ENCODE measurements at places on chromosomes 1 and 21.

GRCh38 chr1:7420098-7420445, 351.0 kb upstream of the VAMP3 start:
- DNase-seq = no peak

- DNase-seq = no peak
Measured at GRCh38 chr1:86396498-86396890, 371 bp upstream of the ODF2L start.

DNA sequence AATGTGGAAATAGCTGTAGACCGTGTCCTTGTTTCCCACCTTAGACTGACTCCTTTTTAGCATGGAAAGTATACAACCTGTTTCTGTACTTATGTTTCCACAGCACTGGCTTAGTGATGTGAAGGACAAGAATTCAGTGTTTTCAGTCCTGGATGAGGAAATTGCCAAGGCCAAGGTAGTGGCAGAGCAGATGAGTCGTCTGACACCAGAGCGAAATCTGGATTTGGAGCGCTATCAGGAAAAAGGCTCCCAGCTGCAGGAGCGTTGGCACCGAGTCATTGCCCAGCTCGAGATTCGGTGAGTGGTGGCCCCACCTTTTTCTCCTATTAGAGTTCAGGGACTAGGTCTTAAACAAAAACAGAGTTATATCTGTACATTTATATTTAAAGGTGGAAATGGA, 112.6 kb downstream of the MACF1 start:
- DNase-seq = no peak

DNA sequence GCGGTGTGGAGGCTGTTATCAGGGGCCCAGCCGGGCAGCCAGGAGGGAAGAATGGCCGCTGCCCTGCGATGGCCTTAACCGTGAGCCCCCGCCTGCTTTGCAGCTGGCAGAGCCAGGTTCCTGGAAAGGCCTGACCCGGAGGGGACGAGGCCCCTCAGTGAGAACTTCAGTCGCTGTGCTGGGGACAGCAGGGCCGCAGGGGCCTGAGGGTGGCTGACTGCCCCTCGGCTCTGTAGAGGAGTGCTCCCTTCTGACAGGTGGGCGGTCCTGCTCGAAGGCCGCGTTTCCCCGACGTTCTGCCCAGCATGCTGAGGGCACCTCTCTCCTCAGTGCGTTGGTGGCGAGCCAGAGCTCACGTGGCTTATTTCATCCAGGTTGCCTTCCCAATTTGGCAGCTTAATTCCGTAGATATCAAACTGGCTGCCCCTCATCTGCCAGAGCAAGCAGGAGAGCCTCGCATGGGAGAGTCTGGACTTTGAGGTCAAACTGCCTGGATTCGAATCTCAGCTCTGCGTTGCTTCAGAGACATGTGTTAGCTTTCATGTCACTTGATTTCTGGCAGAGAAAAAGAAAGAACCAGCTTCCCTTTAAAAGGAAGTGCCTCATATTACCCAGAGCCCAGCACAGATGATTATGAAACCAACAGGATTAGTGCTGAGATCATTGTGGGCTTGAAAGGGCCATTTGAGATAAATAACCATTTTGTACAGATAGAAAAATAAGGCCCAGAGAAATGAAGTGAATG, 239.8 kb downstream of the SDCCAG8 start:
- no peak for DNase-seq

GRCh38 chr21:15797577-15798363, 68.0 kb downstream of the USP25 start:
- no peak for DNase-seq

DNA sequence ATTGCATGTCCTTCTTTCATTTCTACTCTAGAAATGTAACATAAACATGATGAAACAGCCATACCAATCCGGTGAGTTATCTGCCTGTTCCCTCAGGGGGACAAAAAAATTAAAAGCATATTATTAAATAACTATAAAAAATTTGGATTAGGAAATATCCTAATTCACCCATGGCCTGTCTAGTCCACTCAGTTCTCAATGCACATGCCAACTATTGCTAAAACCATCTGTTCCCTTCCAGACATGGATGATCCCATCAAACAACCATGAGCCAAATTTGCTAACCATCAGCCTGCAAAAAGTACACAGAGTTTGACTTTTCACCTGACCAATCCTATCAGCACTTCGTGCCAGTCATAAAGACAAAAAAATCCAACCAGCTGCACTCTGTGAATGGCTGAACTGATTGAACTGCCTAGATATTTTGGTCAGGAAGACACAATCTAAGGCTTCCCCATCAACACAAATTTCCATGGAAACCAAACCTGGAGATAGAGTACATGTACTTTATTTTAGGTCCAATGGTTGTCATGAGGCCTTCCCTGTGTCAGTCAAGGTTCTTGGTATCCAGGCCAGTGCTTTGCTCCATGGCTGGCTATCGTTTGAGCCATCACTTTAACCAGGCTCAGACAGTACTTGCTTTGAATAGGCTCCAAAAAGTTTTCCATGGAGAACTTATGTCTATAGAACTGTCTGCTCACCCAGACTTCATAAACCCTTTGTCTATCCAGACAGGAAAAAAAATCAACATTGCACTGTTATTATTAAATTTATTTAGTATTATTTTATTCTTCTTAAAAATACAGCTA, 570.8 kb downstream of the LTN1 start:
- DNase-seq = no peak

- no peak for DNase-seq
Measured at GRCh38 chr1:8104278-8105236, 78.4 kb upstream of the ERRFI1 start.

DNA sequence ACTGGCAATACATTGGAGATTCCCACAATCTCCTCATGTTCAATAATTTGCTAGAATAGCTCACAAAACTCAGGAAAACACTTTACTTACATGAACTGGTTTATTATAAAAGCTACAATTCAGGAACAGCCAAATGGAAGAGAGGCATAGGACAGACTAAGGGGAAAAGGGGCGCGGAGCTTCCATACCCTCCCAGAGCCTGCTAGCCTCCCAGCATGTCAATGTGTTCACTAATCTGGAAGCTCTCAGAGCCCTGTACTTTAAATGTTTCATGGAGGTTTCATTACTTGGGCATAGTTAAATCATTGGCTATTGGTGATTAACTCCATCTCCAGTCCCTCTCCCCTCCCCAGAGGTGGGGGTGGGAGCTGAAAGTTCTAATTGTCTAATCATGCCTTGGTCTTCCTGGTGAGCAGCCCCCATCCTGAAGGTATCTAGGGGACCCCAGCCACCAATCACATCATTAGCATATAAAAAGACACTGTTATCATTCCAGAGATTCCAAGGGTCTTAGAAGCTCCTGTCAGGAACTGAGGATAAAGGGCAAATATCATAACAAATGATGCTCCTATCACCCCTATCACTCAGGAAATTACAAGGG, 10.9 kb upstream of the DMRTB1 start:
- DNase-seq = no peak

DNA sequence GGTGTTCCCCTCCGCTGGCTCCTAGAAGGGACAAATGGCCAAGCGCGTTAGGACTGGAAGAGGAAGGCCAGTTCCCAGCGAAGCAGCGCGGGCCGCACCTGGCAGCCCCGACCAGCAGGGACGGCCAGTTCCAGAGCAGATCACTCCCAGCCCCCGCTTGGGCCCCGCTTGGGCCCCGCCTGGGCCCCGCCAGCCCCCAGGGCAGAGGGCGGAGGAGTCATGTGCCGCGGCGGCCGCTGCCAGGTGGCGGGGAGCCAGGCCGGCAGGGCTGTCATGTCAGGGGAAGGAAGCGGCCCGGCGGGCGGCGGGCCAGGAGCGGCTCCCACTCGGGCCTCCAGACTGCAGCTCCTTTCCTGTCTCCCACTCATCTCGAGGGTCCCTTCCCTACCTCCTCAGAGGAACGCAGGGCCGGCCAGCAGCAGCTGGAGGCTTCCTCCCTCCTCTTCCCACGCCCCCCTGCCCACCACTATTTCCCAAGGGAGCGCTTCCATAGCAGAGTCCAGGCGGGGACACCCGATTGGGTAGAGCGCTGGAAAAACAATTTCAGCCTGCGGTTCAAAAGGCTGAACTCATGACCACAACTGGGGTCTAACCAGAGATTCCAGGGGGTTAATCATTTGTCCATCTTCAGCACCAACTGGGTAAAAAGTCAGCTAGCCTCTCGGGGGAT, 16.5 kb downstream of the ZNF697 start:
- peak; percentile 55 for DNase-seq

GRCh38 chr1:63669151-63669961, 76.1 kb downstream of the PGM1 start:
- DNase-seq = no peak

GRCh38 chr1:181208083-181208482, 119.6 kb downstream of the IER5 start:
- DNase-seq = peak; percentile 66

DNA sequence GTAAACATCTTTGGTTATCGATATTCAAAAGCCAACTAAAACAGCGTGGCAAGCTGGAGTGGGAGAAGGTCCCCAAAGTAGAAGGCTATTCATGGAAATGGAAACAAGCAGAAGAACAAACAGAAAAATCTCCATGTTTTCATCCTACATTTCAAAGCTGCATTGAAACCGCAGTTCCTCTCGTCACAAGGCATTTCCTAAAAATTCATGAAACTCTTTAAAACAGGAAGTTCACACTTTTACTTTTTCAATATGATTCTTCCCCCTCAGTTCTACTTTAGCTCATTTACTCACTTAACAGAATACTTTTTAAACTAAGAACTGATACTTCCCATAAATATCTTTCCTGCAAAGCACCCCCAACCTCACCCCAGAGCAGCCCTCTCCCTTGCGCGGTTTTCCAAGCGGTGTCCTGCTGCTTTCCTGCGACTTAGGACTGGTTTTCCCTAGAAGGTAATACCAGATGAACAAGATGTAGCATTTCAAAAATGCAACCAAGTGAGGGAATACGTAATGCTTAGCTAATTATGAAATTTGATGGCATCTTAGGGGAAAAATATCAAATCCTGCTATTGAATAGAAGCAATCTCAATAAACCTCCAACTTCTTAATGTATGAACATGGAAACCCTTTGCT, 228.3 kb upstream of the PKN2 start:
- DNase-seq = no peak

- DNase-seq = no peak
Measured at GRCh38 chr1:42145389-42145716, 7.9 kb upstream of the GUCA2B start.

GRCh38 chr1:11989669-11990068, 9.4 kb downstream of the MFN2 start:
- no peak for DNase-seq

GRCh38 chr1:235984041-235984825, 80.7 kb downstream of the NID1 start:
- DNase-seq = no peak

DNA sequence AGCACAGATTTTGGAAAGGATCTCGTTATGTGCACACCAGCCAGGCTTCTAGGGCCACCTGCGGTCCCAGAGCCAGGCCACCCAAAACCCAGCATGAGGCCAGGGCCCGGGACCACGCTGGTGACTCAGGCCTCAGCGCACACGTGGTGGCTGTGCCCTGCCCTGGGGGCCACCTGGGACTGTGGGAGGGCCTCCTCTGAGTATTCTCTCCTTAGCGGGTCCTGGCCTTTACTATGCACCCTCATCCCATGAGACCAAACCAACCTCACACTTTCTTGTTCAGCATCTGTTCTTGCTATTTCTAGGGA, 9.9 kb downstream of the WNT9A start:
- DNase-seq = no peak

- peak; percentile 29 for DNase-seq
Measured at GRCh38 chr1:213281640-213282301, 230.7 kb downstream of the RPS6KC1 start.

- DNase-seq = no peak
Measured at GRCh38 chr1:244820131-244820530, 15.3 kb upstream of the COX20 start.

- no peak for DNase-seq
Measured at GRCh38 chr1:210487021-210487420, 158.3 kb downstream of the HHAT start.

DNA sequence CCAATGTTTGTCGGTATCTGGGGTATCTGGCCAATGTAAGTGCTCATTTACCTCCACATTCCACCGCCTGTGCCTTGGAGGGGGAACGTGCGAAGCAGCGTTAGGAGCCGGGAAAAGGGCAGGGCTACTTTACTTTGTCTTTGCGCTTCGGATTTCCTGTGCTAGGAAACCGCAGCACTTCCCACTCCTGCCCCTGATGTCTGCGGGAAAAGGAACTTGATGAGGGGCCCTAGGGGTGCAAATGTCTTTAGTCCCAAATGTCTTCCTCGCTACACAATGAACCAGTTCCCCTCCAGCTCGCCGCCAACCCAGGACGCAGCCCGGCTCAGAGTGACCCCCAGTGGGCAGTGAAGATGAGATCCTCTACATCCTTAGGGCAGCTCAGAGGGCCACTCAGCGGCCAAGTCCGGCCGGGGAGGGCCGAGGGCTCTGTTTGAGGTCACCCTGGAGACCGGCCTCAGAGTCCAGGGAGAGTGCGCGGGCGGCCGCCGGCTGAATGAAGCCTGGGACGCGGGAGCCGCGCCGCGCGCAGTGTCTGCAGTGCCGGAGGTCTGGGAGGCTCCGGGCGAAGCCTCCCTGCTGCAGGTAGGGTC, at the start of gene DYNLT5:
TSS of gene DYNLT5 (plus strand) at position 460 of the 593 bp plus-strand sequence. CDS start 2,200 bp downstream, outside the sequence.
- DNase-seq = no peak

- DNase-seq = peak; percentile 11
Measured at GRCh38 chr1:86965012-86965826, 50.8 kb downstream of the HS2ST1 start.

- peak; percentile 32 for DNase-seq
Measured at GRCh38 chr1:21324368-21325141, 34.3 kb upstream of the ECE1 start.

- no peak for DNase-seq
Measured at GRCh38 chr1:230382001-230382491, 44.1 kb downstream of the PGBD5 start.

- no peak for DNase-seq
Measured at GRCh38 chr21:35368326-35368725, 319.2 kb upstream of the RUNX1 start.

DNA sequence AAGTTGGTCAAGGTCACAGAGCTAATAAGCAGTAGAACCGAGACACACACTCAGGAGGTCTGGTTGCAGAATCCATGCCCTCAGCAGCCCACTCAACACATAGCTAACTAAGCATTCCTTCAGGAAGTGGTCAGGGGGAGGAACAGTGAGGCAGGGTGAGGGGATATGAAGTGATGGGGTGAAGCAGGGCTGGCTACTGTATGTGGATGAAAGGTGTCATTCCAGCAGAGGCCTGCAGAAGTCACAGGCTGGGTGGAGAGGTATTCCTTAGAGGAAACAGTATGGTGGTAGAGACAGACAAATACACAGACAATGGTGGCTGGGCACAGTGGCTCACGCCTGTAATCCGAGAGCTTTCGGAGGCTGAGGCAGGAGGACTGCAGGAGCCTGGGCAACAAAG, 14.1 kb downstream of the TMCO4 start:
- DNase-seq = no peak

- DNase-seq = peak; percentile 96
Measured at GRCh38 chr1:98049370-98050135, 128.7 kb upstream of the DPYD start.

GRCh38 chr1:162281426-162281825, 95.2 kb downstream of the SPATA46 start:
- DNase-seq = no peak

- DNase-seq = no peak
Measured at GRCh38 chr1:69569576-69570328, 2.0 kb downstream of the LRRC7 start.

Data from NCI-H2171 treated with DMSO at 0.1 percent for 48 hours (cell line).